ENCODE measurements at places on chromosomes 2 and 18.

- DNase-seq, result no peak
Measured at GRCh38 chr18:7116001-7116730, 1.4 kb downstream of the LAMA1 start.

DNA sequence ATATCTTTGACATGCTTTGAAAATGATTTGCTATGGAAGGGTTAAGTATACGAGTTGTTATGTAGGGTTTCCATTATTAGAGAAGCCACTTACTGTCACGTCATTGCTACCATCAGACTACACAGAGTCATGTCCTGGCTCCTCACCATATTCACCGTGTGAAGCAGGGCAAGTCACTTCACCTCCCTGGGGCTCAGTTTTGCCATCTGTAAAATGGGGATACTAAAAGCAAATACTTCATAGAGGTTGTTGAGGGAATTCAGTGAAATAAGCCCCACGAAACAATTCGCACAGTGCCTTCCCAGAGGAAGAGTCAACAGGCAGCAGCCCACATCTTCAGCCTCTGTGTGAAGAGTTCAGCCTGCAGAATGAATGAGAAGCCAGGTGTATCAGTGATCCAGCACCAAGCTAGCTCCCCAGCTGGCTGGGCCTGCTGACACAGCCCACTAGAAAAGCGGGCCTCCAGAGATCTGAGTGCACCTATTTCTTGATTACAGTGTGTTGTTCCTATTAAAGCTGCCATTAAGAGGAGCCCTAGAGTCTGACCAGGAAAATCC, 3.4 kb downstream of the DIPK1C start:
- DNase-seq, result no peak

- no peak for DNase-seq
Measured at GRCh38 chr2:142868229-142868762, 9.2 kb upstream of the KYNU start.

- no peak for DNase-seq
Measured at GRCh38 chr2:230879891-230880290, 15.1 kb downstream of the ITM2C start.

DNA sequence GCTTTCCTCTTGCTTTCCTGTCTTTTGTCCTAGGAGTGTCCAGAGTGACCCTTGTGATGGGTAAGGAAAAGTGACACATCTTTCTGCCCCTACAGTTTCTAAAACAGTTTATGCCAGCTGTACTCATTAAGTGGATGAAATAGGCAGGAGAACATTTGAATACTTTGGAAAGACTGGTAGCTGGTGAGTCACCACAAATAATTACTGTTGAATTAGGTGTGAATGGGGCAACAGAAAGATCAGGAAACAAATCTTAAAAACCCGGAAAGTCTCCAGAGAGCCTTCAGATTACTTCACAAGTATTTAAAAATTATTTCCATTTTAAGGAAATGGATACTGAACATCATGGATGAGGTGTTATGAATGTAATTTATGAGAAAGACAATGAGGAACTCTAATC, 278.5 kb downstream of the CLIP4 start:
- no peak for DNase-seq

GRCh38 chr2:133431289-133431688, 137.0 kb downstream of the NCKAP5 start:
- DNase-seq, result no peak

GRCh38 chr2:138893746-138894145, 113.6 kb upstream of the NXPH2 start:
- DNase-seq, result no peak

DNA sequence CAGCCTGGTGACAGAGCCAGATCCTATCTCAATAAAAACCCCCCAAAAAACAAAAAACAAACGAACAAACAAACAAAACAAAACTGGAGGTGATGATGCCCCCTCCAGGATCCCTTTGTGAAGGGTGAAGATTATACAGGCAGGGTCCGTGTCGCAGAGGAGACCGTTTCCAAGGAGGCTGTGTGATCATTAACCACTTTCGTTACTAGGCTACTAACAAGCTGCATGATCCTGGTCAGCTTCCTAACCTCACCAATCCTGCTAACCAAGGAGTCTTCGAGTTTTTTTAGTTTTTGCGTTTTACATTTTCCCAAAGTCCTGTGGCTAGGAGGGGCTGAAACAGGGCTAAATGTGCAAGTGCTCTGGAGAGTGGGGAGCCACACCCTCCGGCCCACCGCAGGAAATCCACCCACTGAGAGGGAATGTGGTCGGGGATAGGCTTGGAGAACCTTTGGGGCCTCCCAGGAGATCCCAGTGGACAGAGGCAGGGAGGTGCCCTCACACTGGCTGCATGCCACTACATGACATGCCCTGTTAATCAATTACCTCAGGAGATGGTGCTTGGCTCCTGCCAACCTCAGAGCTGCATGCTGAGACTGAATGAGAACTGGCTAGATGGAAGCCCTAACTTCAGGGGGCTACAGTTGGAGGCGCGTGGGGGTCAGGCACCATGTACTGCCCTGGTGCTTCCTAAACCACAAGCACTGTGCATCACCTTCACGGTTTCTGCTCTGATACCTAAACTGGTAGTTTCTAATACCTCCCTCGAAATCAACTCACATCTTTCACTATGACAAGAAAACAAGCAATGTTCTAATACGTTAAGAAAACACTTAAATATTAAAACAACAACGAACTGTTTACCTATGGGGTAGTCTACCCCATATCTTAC, 67.5 kb upstream of the RGPD5 start:
- DNase-seq, result no peak

DNA sequence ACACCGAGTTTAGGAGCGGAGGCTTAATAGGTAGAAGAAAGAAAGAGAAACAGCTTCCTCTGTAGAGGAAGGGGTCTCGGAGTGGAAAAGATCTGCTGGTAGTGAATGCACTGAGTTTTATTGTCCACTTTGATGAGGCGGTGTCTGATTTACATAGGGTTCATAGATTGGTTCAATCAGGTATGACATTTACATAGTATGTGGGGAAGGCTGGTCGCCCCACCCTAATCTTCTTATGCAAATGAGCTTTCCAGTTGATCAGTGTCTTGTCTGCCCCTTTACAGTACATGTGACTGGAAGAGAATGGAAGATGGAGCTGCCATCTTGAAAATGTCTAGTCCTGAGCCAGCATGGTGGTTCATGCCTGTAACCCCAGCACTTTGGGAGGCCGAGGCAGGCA, 19.9 kb upstream of the CNOT11 start:
- DNase-seq, result no peak

DNA sequence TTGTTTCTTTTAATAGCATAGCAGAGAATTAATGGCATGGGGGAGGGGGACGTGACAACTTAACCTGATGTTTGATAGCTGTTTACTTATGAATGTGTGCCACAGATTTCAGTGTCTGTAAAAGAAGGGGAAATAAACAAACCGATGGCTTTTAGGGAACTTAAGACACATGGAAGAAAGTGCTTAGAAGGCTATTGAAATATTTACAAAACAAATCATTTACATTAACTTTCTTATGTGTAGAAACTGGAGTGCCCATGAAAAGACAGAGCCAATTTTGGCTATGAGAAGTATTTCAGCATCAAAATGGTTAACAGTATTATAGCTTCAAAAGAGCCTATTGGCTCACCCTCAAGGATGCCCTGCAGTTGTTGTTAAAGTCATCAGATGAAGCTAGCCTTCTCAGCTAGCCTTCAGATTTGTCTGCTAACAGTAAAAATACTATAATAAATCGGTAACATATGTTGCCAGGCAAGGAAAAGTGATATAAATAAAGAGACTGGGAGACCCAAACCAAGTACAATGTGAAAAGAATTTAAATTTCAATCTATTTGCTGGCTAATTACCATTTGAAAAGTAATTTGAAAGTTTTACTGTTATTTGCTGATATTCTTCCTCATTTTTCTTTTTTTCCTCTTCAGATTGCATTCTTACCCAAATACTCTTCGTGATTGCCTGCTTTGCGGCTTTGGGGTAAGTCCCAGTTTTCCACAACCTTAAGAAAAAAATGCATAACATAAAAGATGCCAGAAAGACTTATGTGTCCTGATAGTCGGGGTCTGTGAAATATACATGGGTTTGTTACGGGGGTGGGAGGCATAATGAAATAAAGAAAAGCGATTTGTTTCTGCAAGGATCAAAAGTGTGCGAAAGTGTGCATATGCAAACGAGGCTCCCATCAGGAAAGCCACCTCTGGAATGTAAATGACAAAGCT, 256.4 kb downstream of the MEIS1 start:
- no peak for DNase-seq

DNA sequence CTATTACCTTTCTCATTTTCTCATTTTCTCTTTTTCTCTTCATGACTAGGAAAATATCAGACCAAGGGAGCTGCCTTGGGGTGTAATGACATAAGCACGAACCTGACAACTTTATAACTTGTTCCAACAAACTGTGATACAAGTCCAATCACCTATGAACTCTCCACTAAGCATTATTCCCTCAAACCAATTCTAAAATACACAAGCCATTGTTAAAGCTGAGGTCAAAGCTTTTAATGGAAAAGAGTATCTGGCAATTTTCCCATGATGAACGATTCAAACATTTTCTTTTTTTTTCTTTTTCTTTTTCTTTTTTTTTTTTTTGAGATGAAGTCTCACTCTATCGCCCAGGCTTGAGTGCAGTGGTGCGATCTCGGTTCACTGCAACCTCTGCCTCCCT, 48.4 kb upstream of the NARS1 start:
- DNase-seq, result no peak

- no peak for DNase-seq
Measured at GRCh38 chr2:191690327-191690726, 12.4 kb downstream of the NABP1 start.

- no peak for DNase-seq
Measured at GRCh38 chr2:70668432-70668831, 99.6 kb downstream of the ADD2 start.

- DNase-seq, result no peak
Measured at GRCh38 chr18:51255693-51256092, 58.2 kb upstream of the MEX3C start.

- DNase-seq, result no peak
Measured at GRCh38 chr2:56295666-56296065, 111.9 kb downstream of the CCDC85A start.

DNA sequence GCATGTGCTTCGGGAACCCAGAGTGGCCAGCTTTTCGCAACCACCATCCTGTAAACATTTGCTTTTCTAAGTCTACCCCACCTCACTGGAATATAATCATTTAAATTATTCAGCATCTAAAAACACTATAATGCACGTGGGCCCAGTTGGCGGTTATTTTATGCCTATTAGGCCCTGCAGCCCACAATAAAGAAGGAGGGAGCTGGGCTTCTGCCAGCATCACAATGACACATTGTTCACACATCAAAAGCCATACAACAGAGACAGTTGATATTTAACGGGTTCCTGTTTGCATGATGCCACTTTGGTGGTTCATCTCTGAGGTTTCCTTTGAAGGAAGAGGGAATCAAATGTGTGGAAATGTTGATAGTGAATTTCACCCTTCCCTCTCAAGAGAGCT, 916.0 kb upstream of the CELF4 start:
- DNase-seq, result no peak

- DNase-seq, result no peak
Measured at GRCh38 chr2:52956766-52957165, 810.8 kb upstream of the CHAC2 start.

DNA sequence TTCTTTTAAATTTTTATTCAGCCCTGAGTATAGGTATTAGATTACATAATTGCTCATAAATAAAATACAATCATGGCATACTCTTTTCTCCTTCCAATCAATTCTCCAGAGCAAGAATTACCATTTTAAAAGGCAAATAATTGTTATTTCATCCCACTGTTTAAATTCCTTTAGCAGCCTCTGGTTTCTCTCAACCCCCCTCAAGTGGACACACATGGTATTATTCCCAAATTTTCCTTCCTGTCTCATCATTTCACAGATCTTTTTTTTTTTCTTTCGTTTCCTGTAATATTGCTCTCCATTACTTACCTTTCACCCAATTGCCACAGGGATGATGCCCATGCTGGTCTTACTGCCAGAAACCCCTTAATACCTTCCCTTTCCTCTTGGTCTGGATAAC, 385.2 kb downstream of the RIT2 start:
- DNase-seq, result no peak

DNA sequence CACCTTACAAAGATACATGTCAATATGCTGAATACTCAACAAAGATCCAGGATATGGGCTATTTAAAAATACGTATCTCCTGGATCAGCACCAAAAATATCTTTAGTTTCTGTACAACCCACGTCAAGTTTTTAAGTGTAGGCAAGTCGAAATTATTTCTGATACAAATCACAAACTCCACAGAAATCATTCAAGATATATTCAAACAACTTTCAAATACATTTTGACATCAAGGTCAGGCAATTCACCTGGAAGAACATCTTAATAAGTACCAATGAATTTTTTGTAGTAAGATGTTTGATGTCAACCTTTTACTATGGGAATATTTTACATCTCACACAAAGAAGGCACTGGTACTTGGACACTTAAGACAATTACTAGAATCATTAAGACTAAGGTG, 86.2 kb downstream of the CUL3 start:
- DNase-seq, result no peak

DNA sequence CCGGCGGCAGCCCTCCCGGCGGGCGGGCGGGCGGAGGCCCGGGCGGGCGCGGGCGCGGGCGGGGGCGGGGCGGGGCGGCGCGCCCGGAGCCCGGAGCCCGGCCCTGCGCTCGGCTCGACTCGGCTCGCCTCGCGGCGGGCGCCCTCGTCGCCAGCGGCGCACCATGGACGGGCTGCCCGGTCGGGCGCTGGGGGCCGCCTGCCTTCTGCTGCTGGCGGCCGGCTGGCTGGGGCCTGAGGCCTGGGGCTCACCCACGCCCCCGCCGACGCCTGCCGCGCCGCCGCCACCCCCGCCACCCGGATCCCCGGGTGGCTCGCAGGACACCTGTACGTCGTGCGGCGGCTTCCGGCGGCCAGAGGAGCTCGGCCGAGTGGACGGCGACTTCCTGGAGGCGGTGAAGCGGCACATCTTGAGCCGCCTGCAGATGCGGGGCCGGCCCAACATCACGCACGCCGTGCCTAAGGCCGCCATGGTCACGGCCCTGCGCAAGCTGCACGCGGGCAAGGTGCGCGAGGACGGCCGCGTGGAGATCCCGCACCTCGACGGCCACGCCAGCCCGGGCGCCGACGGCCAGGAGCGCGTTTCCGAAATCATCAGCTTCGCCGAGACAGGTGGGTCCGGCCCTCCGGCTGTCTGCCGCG, at the start of gene INHBB:
TSS of gene INHBB (plus strand) at position 111 of the 641 bp plus-strand sequence. CDS start at position 164, 53 bp downstream.
- DNase-seq, result no peak

GRCh38 chr2:55919574-55919973, 4.0 kb downstream of the EFEMP1 start:
- DNase-seq, result no peak

DNA sequence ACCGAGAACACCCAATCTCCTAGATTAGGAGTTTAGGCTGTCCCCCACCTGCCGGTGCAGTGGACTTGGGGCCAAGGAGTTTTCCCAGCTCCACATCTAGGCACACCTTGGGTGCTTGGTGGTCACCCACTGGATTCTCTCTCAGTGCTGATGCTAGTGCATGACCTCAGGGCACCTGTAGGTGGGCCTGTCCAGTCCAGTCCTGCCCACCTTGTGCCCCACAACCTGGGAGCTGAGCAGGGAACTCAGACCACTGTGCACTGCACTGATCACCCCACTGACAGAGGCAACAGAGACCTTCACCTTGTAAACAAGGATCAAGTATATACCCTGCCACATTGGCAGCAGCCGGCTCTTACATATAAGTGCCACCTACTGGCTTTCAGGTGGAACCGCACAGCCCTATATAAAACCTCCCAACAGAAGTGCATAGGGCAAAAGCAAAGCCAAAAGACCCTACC, 12.7 kb upstream of the CDH19 start:
- no peak for DNase-seq

Measured in smooth muscle cell of the brain vasculature (primary cell).